ENCODE measurements at places on chromosomes 3 and 15.

GRCh38 chr3:149933858-149934257 is 36.8 kb downstream of the PFN2 start:
- DNase-seq: no peak

DNA sequence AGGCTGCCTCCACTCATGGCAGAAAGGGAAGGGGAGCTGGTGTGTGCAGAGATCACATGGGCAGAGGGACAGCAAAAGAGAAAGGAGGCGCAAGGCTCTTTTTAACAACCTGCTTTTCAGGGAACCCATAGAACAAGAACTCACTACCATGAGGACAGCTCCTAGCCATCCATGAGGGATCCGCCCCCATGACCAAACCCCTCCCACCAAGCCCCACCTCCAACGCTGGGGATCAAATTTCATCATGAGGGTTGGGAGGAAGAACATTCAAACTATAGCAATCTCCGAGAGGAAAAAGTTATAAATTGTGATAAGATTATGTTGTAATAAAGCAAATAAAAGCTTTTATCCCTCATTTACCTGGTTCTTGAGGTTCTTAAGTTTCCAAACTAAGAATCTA is 84.7 kb upstream of the LMCD1 start:
- DNase-seq: no peak

DNA sequence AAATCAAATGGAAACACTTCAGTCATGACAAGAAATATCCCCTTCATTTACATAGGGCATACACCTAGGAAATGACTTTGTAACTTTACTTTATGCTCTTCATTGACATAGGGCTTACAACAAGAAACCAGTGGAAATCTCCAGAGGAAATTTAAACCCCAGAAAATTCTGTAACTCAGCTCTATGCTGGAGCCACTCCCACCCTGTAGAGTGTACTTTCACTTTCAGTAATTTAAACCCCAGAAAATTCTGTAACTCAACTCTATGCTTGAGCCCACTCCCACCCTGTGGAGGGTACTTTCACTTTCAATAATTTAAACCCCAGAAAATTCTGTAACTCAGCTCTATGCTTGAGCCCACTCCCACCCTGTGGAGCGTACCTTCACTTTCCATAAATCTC is 987.1 kb upstream of the CADM2 start:
- DNase-seq: no peak

GRCh38 chr15:71691458-71692417 is 118.6 kb upstream of the NR2E3 start:
- DNase-seq: no peak

DNA sequence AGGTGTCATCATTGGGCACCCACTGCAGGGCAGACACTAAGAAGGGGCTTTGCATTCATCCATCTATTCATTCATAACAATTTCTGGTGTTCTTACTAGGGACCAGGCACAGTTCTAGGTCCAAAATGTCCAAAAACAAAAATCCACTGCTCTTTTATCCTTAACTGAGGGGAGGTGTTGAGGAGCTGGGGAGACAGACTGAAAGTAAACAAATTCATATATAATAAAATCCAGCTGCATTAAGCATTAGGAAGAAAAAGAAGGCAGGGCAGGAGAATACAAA is 1.1 kb downstream of the EIF4E3 start:
- DNase-seq: no peak

GRCh38 chr3:52820736-52821135 is 9.7 kb downstream of the ITIH4 start:
- DNase-seq: no peak

- no peak for DNase-seq
These were observed 6.8 kb downstream of the UBE2E2 start for GRCh38 chr3:23209747-23210487.

- DNase-seq: no peak
These were observed 527.9 kb upstream of the NAALADL2 start for GRCh38 chr3:174331095-174331800.

- DNase-seq: peak; percentile 75
These were observed 34.8 kb downstream of the EIF4E3 start for GRCh38 chr3:71690341-71690841.

DNA sequence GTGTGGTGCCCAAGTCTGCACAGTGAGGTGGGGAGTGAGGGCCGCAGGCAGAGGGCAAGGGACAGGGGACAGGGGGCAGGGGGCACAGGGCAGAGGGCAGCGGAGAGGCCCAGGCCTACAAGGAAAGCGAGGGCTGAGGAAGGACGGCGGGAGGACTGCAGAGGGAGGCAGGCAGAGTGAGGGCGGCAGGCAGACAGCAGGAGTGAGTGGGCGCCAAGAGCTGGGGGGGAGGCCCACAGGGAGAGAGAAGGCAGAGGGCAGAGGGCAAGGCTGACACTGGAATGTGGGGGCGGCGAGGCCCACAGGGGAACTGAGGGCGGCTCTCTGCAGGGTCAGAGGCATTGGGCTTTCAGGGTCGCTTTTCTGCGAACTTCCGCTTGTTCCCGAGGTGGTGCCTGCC is 267.8 kb upstream of the NDN start:
- DNase-seq: no peak

GRCh38 chr3:190122198-190122771 is 1.6 kb upstream of the P3H2 start:
- DNase-seq: no peak

- no peak for DNase-seq
These were observed 62.7 kb downstream of the DGKG start for GRCh38 chr3:186299327-186299726.

DNA sequence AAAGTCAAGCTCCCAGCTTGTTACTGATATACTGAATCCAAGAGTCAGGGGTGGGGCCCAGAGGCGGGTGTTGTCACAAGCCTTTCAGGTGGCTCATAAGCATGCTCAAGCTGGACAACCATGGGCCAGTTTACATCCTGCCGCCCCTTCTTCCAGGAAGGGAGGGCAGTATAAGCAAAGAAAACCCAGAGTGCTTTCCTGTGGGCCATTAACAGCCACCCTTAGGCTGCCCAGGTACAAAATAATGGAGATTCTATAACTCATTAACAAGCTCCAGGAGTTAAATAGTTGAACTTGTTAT is 183.2 kb downstream of the NTRK3 start:
- DNase-seq: no peak

DNA sequence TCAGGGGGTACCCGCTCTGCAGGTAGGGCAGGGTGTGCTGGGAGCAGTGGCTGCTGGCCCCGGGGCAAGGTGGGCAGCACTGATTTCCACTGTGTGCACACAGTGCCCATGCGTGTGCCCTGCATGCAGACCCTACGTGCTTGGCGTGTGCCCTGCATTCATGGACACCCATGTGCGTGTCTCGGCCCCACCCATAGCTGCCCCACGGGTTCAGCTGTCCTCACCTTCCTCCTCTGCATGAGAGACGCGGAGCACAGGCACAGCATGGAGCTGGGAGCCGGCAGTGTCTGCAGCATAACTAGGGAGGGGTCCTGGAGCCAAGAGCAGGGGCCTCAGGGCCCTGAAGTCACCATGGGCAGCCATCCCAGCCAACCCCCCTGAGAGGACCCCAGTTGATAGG is 1.6 kb upstream of the UCN2 start:
- DNase-seq: no peak

DNA sequence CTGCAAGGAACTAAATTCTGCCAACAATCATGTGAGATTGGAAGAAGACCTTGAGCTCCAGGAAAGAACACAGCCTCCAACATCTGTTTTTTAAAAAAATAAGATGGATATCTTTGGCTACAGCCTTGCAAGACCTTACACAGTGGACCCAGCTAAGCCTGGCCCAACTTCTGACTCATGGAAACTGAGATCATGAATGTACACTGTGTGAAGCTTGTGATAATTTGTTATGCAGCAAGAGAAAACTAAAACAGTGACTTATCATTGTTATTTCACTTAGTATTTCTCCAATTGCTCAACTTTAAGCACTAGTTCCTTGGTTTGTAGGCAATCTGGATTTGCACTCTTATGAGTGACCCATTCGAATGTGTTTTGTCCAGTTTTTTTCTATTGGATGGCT is 29.3 kb downstream of the SHQ1 start:
- no peak for DNase-seq

DNA sequence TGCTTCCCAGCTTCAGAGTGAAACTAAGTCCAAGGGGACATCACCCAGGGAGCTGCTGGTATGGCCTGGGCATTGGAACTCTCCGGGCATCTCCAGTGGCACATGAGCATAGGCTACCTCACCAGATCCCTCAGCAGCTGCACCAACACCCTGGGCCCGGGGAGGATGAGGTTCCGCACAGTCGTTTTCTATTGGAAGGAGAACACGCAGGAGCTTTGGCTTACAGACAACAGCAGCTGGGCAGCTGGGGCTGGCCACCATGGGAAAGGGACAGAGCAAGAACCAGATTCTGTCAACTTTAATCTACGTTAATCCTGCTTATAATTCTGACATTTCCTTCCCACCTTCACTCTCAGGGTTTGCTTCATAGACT is 65.5 kb downstream of the MYO1E start:
- no peak for DNase-seq

DNA sequence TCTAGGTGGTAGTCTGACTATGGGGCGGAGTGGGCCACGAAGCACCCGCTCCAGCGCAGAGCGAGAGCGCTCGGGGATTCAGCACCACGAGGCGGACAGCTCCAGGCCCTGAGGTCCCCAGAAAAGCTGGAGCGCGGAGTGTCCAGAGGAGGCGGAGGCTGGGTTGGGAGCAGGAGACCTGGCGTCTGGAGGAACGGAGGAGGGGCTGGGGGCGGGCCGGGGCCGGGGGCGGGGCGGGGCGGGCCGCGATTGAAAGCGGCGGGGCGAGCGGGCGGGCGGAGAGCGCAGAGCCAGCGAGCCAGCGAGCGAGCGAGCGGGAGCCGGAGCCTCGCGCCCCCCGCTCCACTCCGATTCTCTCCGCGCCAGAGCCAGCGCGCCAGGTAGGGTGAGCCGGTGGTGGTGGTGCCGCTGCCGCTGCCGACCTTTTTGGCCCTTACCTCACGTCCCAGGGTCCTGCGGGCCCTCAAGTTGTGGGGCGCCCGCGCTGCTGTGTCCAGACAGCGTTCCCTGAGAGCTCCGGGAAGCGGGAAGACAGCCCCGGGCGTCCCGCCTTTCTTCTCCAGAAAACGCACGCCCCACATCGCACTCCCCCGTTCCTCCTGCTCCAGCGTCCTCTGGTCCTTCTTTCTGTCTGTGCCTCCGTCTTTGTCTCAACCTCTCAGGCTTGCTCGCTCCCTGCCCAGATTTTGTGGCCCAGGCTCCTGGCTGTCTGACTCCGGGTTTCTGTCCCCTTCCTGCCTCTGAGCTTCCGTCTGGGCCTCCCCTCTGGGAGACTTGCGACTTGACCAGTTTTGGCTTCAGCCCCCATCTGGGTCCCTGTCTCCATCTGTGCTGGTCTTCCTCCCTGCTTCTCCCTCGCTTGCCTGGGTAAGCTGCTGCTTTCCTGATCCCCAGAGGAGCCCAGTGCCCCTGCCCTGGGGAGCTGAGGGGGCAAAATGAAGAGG is at the start of gene GRM2:
Gene GRM2, plus strand, starts transcription at position 281 of the 944 bp plus-strand sequence. CDS start 1,916 bp downstream, outside the sequence.
- DNase-seq: peak; percentile 90

GRCh38 chr3:8020047-8020841 is 481.4 kb upstream of the LMCD1 start:
- DNase-seq: no peak

DNA sequence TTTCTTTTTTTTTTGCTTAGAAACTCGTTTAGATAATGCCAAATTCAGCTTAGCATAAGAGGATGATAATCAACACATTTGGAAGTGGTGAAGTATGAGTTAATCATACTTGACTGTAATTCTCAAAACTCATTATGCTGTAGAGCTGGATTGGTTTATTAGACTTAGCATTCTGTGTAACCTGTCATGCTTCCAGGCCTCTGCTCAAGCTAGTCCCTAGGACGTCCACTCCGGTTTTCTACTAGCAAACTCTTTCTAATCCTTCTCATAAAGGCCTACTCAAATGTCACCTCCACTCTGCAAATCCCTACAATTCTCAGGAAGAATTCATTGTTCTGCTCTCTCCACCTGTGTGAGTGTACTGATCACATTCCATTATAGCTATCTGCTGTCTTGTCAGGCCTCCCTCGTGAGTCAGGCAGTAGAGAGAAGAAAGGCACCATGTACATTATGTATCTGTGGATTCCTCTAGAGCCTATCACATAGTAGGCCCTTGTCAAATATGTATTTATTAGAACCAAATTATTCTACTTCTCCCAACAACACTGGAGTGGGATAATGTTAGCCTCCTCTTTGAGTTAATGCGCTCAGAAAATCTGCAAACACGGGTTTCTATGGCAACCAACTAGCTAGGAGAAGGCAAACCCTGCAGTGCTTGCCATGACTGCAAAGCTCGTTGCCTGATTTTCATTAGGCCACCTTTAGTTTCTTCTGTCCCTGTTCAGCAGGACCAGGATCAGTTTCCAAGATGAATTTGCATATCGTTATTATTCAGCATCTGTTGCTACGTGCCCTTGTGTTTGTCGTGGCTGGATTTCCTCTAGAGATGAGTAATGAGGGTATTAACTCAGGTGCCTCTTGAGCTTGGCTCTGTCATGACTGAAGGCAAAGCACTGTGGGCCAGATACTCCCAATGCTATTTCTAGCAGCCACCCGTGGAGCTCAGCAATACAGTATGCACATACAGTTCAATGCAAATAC is 30.7 kb downstream of the ATP13A5 start:
- peak; percentile 92 for DNase-seq

DNA sequence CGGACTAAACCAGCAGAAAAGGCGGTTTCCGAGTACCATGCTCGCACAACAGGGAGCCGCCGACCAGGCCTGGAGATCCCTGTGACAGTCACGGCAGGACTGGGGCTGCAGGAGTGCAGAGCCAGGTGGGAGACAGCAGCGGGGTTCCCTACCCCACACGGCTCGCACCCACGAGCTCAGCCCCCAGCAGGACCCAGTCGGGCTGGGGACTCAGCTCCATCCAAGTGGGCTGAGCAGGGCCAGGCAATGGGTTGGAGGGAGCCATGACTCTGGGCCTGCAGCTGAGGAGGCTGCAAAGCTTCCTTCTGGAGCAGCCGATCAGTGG is 15.8 kb downstream of the XXYLT1 start:
- no peak for DNase-seq

DNA sequence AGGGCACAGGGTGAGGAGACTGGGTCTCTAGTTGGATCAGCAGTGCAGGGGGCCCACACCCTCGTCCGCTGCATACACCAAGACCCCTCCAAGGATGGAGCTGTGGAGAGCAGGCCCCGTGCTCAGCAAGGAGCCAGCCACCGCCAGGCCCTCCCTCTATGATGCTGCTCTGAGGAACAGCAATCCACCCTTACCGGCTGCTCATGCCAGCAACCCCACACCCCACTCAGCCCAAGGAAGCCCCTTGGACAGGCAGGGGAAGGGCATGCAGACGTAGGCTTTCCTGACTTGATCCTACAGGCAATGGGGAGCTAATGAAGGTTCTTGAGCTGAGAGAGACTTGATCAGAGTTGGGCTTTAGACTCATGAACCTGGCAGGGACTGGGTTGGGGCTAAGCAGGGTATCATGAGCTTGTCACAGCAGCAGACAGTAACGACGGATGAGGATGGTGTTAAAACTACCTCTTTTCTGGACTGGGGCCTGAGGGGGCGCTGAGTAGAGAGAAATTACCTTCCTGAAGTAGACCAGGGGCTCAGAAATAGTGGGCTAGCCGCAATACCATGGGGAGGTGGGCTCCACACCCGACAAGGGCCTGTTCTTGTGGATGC is 50.5 kb upstream of the FGD5 start:
- no peak for DNase-seq

DNA sequence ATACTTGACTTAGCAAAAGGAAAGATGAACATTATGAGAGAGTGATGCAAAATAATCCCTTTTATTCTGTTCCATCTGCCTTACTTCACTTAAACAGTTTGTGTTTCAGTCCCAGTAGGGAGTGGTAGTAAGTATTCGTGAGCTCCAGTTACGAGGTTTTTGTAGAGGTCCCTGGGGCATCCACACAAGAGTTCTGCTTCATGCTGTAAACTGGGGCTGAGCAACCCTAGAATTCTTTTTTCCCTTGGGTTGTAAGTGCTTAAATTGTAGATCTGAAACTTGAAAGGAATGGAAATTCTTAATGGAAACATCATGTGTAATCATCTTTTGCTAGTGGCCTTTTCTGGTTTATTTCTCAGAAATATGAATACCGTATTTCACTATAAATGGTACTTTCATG is 79.5 kb downstream of the SEMA6D start:
- no peak for DNase-seq
